ENCODE measurements at places on chromosomes 2 and 18. TPM values are rescaled to one million over a fixed set of nuclear protein-coding genes. Genes with fewer than 3 reads are reported as not detected.

The FN1 gene
- total RNA-seq: 183 TPM

The TXNDC2 gene
- total RNA-seq: 0.12 TPM

The IRS1 gene
- 13.8 TPM for total RNA-seq

The HOXD4 gene
- total RNA-seq: 0.66 TPM

The CRYGC gene
- total RNA-seq: not detected

The GNAL gene
- 6.2 TPM for total RNA-seq
